CD4-positive, alpha-beta T cell treated with Interleukin-4 for 1 hour (primary cell): ENCODE measurements at places on chromosomes 5 and 9.

- no peak for DNase-seq
Measured at GRCh38 chr9:105142406-105143135, 101.9 kb upstream of the SLC44A1 start.

DNA sequence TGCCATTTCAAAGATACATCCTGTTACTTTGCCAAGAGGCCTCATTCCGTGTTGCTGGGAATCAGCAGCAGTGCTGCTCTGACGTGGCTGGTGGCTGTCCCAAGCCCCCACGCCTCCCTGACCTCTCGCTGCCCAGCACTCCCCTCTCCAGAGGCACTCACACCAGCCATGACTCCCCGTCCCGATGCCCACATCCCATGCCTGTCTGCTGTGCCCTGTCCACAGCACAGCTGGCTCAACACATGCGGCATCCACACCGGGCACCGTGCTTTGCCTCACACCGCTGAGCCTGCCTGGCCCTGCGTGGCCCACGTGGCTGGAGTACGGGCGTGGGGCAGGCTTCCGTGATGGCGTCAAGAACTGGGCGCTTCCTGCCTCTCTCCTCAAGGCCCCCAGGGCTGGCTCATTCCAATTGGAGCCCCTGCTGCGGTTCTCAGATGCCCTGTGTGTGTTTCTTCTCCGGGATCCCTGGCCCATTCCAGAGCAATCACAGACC, 7.8 kb upstream of the LCN1 start:
- no peak for DNase-seq

DNA sequence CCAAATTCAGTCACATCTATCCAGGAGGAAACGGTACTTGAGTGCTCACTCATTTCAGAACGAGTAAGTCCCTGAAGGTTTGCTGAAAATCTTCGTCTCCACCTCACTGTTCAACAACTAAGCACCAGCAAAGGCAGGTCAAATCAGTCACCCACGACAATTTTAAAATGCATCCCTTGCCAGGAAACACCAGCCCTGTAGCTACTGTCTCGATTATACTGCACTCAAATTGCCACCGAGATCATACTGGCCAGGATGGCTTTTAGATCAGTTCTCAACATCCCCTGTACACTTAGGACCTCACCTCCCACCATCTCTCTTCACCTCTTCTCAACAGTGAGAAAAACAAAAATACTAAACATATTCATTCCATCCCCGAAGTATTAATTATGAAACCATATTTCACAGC, 298.6 kb downstream of the AGTPBP1 start:
- no peak for DNase-seq

DNA sequence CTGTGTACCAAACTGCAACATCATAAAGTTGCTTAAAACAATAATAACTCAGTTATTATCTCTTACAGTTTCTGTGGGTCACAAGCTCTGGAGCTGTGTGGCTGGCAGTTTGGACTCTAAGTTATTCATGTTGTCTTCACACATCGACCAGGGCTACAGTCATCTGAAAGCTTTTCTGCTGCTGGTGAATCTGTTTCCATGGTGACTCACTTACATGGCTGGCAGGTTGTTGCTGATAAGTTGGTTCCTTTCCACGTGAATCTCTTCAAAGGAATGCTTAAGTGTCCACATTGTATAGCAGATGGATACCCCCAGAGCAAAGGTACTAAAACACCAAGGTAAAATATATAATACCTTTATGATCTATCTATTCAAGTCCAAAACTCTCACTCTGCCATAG, 44.8 kb upstream of the CYLC2 start:
- no peak for DNase-seq

DNA sequence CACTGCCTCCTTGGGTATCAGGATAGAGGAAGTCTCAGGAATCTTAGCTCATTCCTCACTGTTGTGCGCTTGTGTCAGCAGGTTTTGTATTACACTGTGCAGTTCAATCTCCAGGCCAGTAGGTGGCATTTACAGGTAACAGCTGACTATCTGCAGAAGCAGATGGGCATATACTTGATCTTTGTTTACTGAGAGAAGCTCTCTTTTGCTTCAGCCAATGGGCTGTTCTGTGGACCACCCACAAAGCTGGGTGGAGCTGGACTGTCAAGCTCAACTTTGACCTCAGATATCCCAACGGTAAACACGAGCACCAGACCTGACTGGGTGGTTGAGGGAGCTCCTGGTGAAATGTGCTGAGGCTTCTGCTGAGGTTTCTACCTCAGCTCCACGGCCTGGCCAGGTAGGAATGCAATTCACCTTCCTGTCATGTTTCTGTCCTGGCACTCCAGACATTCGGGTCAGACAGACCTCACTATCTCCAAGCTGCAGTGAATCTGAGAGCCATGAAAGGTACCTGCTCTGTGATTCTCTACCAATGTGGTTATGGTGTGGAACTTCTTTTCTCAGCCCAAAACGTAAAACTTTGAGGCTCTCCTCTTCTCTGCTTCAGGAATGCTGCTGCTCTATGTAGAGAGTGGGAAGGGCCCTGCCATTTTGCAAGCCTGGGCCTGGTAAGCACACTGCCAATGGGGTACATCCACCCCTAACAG, 167.9 kb upstream of the ACTBL2 start:
- peak; percentile 24 for DNase-seq

DNA sequence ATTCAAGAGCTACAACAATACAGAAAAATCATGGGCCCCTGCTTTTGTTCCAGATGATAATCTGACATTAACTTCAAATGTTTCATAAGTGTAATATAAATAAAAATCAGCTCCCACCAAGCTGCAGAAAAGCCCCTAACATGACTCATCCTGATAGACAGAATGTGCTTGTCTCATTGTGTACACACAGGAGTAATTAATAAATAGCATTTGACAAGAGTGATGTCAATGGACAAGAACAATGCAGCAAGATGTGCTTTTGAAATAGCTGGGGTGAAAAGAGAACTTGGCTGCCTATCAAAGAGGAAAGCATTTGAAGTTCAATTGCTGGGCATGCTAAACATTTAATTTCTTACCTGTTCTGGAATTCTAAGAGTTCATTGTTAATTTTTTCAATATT, 79.2 kb downstream of the DNAH5 start:
- DNase-seq: no peak
